ENCODE measurements at places on chromosomes 4 and X.

- no peak for DNase-seq
Measured at GRCh38 chr4:8000721-8001491, 61.2 kb upstream of the AFAP1 start.

DNA sequence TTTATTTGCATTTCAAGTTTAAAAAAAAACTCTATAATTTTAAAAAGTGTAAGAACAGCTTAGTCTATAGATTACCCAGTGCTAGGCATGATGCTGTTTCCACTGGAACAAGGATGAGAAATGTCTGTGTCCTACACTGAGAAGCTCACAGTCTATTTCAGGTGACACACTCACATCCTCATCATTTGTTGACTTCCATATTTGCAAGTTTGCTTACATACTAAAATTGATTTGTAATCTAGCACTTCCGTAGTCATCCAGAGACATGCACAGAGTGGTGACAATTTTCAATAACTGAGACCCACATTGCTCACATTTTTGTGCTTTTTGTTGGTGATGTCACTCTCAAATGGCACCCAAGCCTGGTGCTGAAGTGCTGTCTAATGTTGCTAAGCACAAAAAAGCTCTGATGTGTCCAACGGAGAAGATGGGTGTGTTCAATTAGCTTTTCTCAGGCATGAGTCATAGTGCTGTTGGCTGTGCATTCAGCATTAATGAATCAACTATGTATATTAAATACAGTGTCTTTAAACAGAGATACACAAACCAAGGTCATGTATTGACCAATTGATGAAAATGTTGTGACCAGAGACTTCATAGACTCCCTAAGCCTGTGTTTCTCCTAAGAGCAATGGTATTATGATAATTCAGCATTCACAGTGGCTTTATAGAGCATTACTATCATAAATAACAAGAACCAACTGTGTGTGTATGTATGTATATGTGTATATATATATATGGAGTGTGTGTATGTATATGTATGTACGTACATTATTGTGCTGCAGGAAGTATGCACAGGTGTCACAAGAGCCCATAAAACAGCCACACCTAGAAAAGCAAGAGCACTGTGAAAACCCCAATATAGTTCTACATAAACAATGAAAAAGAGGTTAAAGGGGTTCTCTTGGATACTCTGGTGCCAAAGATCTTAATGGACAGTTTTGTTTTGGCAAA is 31.2 kb upstream of the VCX3B start:
- DNase-seq, result no peak

- no peak for DNase-seq
Measured at GRCh38 chrX:120536061-120536460, 24.7 kb downstream of the CUL4B start.

DNA sequence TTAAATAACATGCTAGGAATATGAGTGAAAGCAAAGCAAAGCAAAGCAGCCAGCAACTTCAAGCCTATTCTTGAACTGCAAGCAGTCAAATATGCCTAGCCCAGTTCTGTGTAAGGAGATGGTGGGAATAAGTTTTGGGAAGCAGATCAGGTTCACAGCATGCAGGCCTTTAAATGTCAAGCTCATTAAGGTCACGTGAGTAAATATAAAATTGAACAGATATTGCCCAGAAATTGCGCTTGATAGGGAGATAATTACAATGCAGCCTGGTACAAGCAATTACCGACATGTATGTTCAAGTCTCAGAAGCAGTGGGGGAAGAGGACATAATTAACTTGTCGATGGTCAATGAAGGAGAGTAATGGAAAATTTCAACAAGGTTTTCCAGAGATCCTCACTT is 6.0 kb downstream of the GNPDA2 start:
- DNase-seq, result peak; percentile 94

DNA sequence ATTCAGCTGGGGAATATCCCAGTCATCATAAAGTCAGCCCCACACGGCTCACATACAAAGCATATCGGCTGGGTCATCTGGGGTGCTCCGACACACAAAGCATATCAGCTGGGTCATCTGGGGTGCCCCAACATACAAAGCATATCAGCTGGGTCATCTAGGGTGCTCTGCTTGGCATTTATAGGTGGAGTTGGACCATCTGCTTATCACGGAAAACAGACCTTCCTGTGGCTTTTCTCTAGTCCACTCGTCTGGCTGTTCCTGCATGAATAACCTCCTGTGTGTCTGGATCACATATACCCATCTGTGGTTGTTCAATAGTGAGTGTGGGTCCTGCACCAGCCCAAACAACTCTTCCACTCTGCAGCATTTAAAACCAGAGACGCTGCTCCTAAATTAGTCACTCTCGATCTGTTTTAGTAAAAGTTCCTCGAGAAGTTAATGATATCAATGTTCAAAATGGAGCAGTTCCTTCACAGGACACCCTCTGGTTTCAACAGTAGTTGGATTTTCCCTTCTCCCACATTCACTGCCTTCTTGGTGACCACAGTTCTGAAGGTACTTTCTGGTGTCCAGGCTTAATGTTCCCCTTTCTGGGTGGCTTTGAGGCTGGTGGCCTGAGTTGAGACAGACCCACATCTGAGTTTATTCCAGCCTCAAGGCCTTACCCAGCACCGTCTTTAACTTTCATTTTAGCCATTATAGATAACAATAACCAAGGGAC is 70.0 kb upstream of the FRG1 start:
- DNase-seq, result no peak

DNA sequence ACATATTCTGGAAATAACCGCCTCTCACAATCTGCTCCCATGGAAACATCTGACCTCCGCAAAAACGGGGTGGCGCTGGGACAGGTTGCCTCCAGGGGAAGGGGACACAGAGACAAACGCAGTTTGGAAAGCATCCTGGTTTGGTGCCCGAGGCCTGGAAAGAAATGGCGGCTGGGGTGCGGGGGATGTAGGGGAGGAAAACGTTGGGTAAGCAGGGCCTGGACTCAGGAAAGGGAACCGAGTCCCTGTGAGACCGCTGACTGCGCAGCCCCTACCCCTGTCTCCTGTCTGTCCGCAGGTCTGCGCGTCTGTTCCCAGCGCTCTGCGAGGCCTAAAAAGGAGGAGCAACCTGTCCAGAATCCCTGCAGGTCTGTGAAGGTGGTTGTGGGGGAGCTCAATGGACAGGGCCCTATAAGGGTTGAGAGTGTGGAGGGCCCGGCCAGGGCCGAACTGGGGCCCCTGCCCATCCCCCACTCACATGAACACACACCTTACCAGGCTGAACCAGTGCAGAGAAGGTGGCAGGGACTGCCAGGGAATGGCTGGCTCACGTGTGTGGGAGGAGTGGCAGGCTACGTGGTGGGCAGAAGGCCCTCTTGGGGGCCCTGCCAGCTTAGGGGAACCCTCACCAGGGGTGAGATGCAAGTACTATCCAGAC is 672 bp downstream of the TCEAL3 start:
- no peak for DNase-seq

- DNase-seq, result no peak
Measured at GRCh38 chrX:139930401-139930800, 2.5 kb downstream of the ATP11C start.
